ENCODE measurements at places on chromosomes 3 and 15. TPM values are rescaled to one million over a fixed set of nuclear protein-coding genes. Genes with fewer than 3 reads are reported as not detected.
A peak's percentile ranks its signal among the peaks of the same experiment; 100 is the strongest.

GRCh38 chr15:55741833-55742497 is 987 bp downstream of the PRTG start:
- H3K4me1 ChIP-seq, result peaks cover 25% of the 10 kb centered on the region
- DNase-seq, result peak; percentile 69
- H3K4me3 ChIP-seq, result peak overlapping the region; percentile 87
- peak overlapping the region; percentile 88 for H3K27ac ChIP-seq
- H3K27me3 ChIP-seq, result peaks cover 60% of the 10 kb centered on the region

GRCh38 chr3:48989126-48989795 is 780 bp upstream of the P4HTM start:
- H3K36me3 ChIP-seq, result peaks cover 10% of the 10 kb centered on the region
- peak overlapping the region; percentile 82 for H3K4me3 ChIP-seq
- H3K27me3 ChIP-seq, result peaks cover 27% of the 10 kb centered on the region

- DNase-seq, result no peak
- no peaks in the 10 kb centered on the region for H3K36me3 ChIP-seq
- no peaks in the 10 kb centered on the region for H3K27me3 ChIP-seq
- no peak overlapping the region for H3K4me3 ChIP-seq
Observed at GRCh38 chr3:18284716-18285115, 140.4 kb downstream of the SATB1 start.

DNA sequence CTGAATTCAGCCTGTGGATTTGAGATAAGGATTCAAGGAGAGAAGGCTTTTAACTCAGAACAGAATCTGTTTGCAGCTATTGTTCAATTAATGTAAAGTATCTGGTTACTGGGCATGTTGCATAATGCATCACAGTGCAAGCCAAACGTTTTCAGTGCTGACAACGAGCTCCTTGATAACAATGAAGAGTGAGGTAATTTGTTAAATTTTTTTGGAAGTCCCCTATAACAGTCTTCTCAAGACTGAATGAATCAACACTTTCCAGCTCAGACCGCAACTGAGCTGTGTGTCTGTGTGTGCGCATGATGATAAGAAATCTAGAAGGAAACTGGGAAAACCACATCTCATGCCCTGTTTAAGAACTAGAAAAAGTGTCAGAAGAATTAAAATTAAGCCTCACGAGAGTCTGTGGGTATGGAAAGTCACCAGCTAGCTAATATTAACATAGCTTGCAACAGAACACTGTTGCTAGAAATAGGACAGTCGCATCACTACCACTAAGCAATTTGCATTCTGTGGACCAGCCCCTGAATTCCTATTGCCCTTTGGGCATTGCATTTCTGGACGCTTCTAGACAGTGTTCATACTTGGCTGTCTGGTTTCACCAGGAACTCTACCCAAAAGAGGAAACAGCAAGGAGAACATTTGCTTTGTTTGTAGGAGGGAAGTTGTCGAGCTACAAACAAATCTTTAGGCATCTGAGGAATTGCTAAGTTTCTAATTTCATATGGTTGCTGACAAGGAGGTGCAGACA is 43.7 kb upstream of the ATP2C1 start:
- no peak overlapping the region for H3K4me3 ChIP-seq
- H3K4me1 ChIP-seq, result no peaks in the 10 kb centered on the region
- peak overlapping the region; percentile 62 for H3K27ac ChIP-seq
- no peak for DNase-seq
- H3K27me3 ChIP-seq, result no peaks in the 10 kb centered on the region
- H3K36me3 ChIP-seq, result no peaks in the 10 kb centered on the region

DNA sequence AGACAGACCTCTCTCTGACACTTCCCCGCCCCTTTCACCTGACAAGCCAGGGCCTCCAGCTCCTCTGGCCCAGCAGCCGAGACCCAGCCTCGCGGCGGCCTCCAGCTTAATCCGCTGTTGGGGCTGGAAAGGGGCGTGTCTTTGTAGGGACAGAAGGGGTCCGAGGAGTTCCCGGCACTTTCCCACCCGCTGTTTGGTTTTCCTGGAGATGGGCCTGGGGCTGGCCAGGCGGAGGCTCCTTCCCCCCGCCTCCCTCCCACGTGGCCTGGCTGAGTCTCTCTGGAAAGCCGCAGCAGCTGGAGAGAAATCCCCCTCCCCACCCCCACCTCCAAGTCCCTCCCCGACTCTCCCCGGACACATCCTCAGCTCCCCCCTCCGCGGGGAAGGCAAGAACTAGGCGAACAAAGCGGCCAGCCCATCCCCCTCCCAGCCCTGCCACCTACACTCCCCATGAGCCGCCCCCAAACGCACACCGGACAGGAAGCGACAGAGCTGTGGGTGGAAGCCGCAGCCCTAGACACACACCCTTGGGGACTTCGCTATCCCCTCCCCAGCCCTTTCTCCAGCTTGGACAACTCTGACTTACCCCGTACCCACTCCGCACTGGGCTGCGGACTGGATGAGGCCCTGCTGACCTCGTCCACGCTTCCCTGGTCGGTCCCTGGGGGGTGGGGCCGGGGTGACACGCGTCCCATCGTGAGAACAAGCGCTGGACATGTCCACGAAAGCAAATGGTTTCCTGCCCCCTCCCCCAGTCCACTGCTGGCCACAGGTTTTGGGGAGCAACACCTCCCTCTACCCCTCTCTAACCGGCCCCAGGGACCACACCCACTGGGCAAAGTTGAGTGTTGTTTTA is 1.2 kb downstream of the IGDCC4 start:
- H3K27ac ChIP-seq, result peak overlapping the region; percentile 96
- peak; percentile 98 for DNase-seq
- H3K4me1 ChIP-seq, result peaks cover 35% of the 10 kb centered on the region
- no peaks in the 10 kb centered on the region for H3K27me3 ChIP-seq
- peaks cover 9% of the 10 kb centered on the region for H3K36me3 ChIP-seq
- H3K4me3 ChIP-seq, result peak overlapping the region; percentile 96

- no peaks in the 10 kb centered on the region for H3K27me3 ChIP-seq
- no peak overlapping the region for H3K27ac ChIP-seq
- DNase-seq, result no peak
- no peak overlapping the region for H3K4me3 ChIP-seq
- no peaks in the 10 kb centered on the region for H3K4me1 ChIP-seq
Observed at GRCh38 chr15:58677426-58677825, 72.1 kb downstream of the ADAM10 start.

DNA sequence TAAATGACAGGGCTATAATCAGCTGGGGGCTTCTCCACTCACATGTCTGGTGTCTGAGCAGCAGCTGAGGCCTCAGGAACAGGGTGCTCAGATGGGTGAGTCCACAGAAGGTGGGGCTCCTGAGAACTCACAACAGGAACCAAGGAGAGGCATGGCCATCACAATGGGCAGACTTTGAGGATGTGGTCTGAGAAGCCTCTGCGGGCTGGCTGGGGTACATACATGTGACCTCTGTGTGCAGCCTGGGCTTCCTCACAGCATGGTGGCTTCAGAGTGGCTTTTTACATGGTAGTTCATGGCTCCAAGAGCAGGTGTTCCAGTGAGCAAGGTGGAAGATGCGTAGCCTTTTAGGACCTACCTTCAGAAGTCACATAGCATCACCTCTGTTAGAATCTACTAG is 58.8 kb downstream of the TRPC1 start:
- no peak overlapping the region for H3K27ac ChIP-seq
- no peaks in the 10 kb centered on the region for H3K4me1 ChIP-seq
- no peak overlapping the region for H3K4me3 ChIP-seq
- H3K27me3 ChIP-seq, result no peaks in the 10 kb centered on the region
- DNase-seq, result no peak

DNA sequence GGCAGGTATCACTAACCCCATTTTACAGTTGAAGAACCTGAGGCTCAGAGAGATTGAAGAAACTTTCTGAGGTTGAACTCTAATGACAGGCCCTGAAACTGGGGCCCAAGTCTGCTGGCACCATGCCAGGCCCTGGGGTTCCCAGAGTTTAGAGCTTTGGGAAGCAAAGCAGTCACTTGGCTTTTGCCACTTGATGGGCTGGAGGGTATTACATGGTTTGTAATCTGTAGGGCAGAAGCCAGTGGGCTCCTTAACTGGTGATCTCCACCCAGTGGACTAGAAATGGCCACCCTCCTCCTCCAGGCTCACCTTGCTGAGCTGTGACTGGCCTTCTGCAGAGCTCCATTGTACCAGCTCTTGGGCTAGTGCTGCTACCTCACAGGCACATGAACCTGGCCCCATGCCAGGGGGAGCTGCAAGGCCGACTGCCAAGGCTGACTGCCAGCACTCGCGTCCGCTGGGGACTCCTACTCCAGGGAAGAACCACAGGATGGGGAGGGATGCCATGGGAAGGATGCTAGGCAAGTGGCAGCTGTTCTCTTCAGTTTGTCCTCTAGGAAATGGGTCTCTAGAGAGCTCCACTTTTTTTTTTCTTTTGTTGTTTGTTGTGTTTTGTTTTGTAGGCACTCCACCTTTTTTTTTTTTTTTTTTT is 104.8 kb downstream of the ETFA start:
- no peak overlapping the region for H3K4me3 ChIP-seq
- H3K27ac ChIP-seq, result no peak overlapping the region
- peaks cover 31% of the 10 kb centered on the region for H3K36me3 ChIP-seq

- no peak overlapping the region for H3K27ac ChIP-seq
- H3K4me1 ChIP-seq, result no peaks in the 10 kb centered on the region
- peak; percentile 80 for DNase-seq
- no peaks in the 10 kb centered on the region for H3K36me3 ChIP-seq
- no peak overlapping the region for H3K4me3 ChIP-seq
Observed at GRCh38 chr3:85821130-85821756, 862.5 kb downstream of the CADM2 start.

DNA sequence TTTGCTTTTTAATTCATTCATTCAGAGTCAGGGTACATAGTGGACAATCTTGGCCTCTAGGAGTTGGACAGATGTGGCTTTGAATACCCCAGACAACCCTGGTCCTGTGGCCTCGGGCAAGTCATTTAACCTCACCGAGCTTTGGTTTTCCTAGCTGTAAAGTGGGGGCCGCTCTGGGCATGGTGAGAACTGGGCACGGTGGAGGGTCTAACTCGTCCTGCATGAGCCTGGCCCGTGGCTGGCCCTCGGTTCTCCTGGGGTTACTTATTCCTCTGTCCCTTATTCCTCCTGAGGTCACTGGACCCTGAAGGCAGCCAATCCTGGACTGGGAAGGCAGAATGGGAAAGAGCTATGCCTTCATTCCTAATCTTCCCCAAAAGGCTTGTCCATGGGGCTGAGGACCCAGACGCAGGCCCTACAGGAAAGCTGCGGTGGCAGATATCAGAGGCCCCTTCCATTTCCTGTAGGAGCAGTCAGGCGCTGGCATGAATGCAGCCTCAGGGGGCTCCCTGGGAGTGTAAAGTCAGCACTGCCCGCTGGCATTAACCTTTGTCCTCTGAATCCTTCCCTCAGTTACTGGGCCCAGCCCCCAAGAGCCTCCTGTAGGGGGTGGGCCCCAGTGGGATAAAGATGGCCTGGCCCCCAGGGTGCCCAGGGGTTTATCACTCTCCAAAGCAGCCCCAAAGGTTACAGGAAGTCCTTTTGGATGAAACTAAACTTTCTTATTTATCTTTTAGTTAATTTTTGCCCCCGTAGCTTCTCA is 17.9 kb upstream of the SEC13 start:
- no peaks in the 10 kb centered on the region for H3K27me3 ChIP-seq
- H3K4me3 ChIP-seq, result no peak overlapping the region
- no peak overlapping the region for H3K27ac ChIP-seq
- H3K4me1 ChIP-seq, result peaks cover 8% of the 10 kb centered on the region
- H3K36me3 ChIP-seq, result no peaks in the 10 kb centered on the region
- DNase-seq, result no peak

- DNase-seq, result peak; percentile 21
- H3K27me3 ChIP-seq, result no peaks in the 10 kb centered on the region
- H3K36me3 ChIP-seq, result no peaks in the 10 kb centered on the region
- no peak overlapping the region for H3K27ac ChIP-seq
- H3K4me3 ChIP-seq, result no peak overlapping the region
Observed at GRCh38 chr3:10929978-10930665, 62.4 kb upstream of the SLC6A1 start.

DNA sequence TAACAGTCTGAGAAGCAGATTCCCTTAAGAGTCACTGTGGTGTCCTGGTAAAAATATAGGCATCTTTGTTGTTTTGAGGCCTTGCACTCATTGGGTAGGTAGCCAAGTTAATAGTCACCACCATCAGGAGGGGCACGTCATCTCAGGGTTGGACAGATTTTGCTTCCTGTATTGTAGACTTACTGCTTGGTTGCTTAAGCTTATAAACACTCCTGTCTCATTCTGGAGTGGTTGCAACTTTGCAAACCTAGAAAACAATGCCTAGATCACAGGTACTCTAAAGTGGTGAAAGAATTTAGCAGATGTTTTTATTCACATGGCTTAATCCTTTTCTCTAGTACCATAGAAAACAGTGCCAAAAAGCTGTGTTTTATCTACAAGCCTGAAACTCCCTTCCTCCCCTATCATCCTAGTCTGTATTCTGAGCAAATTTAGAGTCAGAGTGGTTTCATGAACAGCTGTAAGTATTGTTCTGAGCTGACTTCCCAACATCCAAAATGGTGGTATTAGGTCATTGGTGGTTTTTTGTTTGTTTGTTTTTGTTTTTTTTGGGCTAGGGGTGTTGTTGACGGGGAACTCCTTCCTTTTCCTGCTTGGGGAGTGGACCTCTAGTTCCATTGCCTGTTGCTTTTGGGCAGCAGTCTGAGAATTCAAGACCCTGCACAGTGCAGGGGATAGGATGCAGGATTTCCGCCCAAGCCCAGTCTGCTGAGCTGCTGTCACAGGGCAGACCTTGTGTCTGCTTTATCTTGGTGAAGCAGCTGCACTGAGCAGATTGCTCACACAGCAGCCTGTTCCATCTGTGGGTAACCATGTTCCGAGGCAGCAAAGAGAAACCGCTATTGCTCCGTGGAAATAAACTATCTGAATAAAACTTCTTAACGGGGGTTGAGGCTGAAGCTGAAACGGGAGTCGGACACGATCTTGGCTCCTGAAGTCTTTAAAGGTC is 202.0 kb downstream of the AKAP13 start:
- H3K27me3 ChIP-seq, result no peaks in the 10 kb centered on the region
- H3K27ac ChIP-seq, result no peak overlapping the region
- H3K4me1 ChIP-seq, result peaks cover 27% of the 10 kb centered on the region
- no peak for DNase-seq
- peaks cover 95% of the 10 kb centered on the region for H3K36me3 ChIP-seq

GRCh38 chr3:99474776-99475175 is 163.6 kb upstream of the COL8A1 start:
- no peak overlapping the region for H3K4me3 ChIP-seq
- no peaks in the 10 kb centered on the region for H3K36me3 ChIP-seq
- no peak overlapping the region for H3K27ac ChIP-seq

DNA sequence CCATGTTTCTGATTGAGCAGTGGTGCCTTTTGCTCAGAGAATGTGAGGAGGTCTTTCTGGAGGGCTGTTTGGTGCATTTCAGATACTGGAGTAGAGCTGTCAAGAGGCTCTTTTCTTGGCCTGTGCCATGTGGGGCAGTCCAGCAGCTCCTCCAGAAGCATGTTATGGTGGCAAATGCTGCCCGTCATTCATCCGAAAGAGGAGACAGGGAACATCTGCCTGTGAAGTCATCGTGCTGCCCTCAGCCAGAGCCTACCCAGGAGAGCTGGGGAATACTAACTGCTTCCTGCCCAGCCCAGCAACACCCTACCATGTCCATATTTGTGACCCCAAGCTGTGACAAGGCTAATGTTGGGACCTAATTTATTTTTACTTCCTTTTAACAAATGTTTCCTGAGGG is 82.2 kb upstream of the SLC6A6 start:
- DNase-seq, result no peak
- peaks cover 14% of the 10 kb centered on the region for H3K4me1 ChIP-seq
- H3K27ac ChIP-seq, result no peak overlapping the region
- peak overlapping the region; percentile 74 for H3K4me3 ChIP-seq
- H3K27me3 ChIP-seq, result peaks cover 11% of the 10 kb centered on the region

Gene GPR87
- not detected for total RNA-seq

Gene CAMK1
- total RNA-seq, result 10.6 TPM

Gene IL16
- total RNA-seq, result 0.19 TPM

Gene TGM5
- not detected for total RNA-seq

Gene KBTBD12
- total RNA-seq, result 0.42 TPM

Gene ISLR
- not detected for total RNA-seq

Gene PATL2
- not detected for total RNA-seq

Gene ABCC5
- total RNA-seq, result 32.8 TPM

Gene ST3GAL6
- total RNA-seq, result 6.0 TPM

Gene TRIM42
- not detected for total RNA-seq

Gene SH2D7
- total RNA-seq, result not detected

Gene LRRC3B
- total RNA-seq, result 0.34 TPM

Gene CHST13
- total RNA-seq, result 1.6 TPM
